ENCODE measurements at places on chromosomes 5 and 9.
A peak's percentile ranks its signal among the peaks of the same experiment; 100 is the strongest.

GRCh38 chr5:16160706-16161105 is 18.9 kb downstream of the MARCHF11 start:
- no peak for DNase-seq

GRCh38 chr5:59709346-59709821 is 184.1 kb downstream of the PDE4D start:
- DNase-seq = no peak

DNA sequence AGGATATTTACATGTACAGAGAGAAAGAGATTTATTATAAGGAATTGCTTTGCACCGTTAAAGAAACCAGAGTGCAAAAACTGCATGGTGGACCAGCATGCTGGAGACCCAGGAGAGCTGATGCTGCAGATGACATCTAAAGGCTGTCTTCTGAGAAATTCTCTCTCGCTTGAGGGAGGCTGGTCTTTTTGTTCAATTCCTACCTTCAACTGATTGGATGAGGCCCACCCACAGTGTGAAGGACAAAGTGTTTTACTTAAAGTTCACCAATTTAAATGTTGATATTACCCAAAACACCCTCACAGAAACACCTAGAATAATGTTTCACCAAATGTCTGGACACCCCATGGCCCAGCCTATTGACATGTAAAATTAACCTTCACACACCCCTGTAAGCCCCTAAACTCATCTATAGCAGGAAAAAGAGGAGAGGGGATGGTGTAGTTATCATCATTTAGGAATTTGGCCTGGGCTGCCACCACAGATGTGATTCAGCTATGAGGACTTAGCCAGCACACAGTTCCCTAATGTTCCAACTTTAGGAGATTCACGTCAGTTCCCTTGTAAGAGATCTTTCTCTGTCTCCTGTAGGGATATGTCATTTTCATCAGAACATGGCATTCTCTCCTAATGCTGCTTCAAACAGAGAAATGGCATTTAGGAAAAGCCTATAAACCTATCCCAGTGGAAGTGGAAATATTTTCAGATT is 358.2 kb upstream of the TLE4 start:
- no peak for DNase-seq

GRCh38 chr5:148968311-148968710 is 94.6 kb downstream of the SH3TC2 start:
- no peak for DNase-seq

GRCh38 chr5:168734119-168734518 is 155.0 kb upstream of the PANK3 start:
- peak; percentile 12 for DNase-seq
